ENCODE measurements at places on chromosomes 13 and 19. TPM values are rescaled to one million over a fixed set of nuclear protein-coding genes. Genes with fewer than 3 reads are reported as not detected.

Gene TEX29
- not detected for total RNA-seq

Gene CEACAM8
- total RNA-seq, result not detected

Gene C1QTNF9
- total RNA-seq, result 0.41 TPM

Gene TYROBP
- total RNA-seq, result 247 TPM

Gene LMTK3
- 4.5 TPM for total RNA-seq

Gene PSG11
- total RNA-seq, result not detected

Gene HSPB6
- 130 TPM for total RNA-seq

Gene PCDH20
- total RNA-seq, result 10.6 TPM

Gene NDUFA7
- 22.2 TPM for total RNA-seq

Gene ERFL
- 0.41 TPM for total RNA-seq

Gene PAK4
- total RNA-seq, result 8.7 TPM

Gene DGKH
- total RNA-seq, result 37.8 TPM

Gene ZNF613
- total RNA-seq, result 2.2 TPM

Gene SIGLEC5
- total RNA-seq, result 1.4 TPM

Gene C19orf53
- 114 TPM for total RNA-seq

Gene PRTN3
- total RNA-seq, result not detected

Gene GAMT
- total RNA-seq, result 55.1 TPM

Gene DENND1C
- total RNA-seq, result 2.7 TPM

Gene LGALS7
- not detected for total RNA-seq

Gene SBSN
- total RNA-seq, result not detected

Gene SIGLEC8
- total RNA-seq, result 0.41 TPM

Gene NLRP5
- not detected for total RNA-seq

Gene GIPC3
- 1.1 TPM for total RNA-seq

Gene SYNGR4
- not detected for total RNA-seq

Gene CBARP
- total RNA-seq, result 0.27 TPM

Gene RYR1
- 3.8 TPM for total RNA-seq

Gene LACC1
- total RNA-seq, result 12.5 TPM
